ENCODE measurements at places on chromosomes 6 and 20. TPM values are rescaled to one million over a fixed set of nuclear protein-coding genes. Genes with fewer than 3 reads are reported as not detected.
A peak's percentile ranks its signal among the peaks of the same experiment; 100 is the strongest.

The SLC13A3 gene
- 1.6 TPM for total RNA-seq

The SCUBE3 gene
- 0.46 TPM for total RNA-seq

The TMC2 gene
- total RNA-seq = 0.43 TPM

The CD24 gene
- total RNA-seq = 63.6 TPM

The BPIFB4 gene
- total RNA-seq = not detected

The FHL5 gene
- 40.1 TPM for total RNA-seq

The MAP7 gene
- 23.2 TPM for total RNA-seq

The TUBE1 gene
- total RNA-seq = 18.4 TPM

The PEX7 gene
- total RNA-seq = 5.6 TPM

GRCh38 chr6:31541059-31541657, 645 bp downstream of the DDX39B start:
- no peak for DNase-seq

DNA sequence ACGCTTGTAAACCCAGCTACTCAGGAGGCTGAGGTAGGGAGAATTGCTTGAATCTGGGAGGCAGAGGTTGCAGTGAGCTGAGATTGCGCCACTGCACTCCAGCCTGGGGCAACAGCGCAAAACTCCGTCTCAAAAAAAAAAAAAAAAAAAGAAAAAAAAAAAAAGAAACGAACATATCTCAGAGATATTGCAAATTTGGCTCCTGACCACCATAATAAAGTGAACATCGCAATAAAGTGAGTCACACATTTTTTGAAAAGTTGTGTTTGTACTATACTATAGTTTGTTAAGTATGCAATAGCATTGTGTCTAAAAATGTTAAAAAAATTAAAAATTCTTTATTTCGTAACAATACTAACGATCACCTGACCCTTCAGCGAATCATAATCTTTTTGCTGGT, 13.3 kb downstream of the RSPH9 start:
- DNase-seq = no peak

DNA sequence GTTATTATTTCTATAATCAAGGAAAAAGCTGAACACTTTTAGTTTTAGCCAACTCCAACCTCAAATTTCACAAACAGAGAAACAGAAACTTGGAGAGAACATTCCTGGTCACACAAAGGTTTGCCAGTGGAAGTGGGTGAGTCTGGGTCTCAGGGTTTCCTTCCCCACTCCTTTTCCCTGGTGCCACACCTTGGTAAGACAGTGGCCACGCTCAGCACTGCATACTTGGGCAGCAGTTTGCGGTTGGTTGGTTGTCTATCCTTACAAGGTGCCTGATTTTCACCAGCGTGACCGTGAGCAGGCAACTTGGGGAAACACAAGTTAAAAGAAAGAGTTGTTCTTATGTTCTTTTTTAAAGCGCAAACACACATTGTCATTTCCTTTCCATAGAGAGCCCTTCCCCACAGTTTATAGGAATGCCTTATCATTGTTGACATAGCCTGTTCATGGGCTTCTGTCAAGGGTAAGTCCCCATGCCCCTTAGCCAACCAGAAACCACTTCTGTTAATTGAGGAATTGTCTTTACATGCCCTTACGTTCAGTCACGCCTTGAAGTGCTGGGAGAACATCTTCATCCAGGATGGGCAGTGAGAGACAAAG, 82.2 kb downstream of the RIN2 start:
- DNase-seq = no peak

- DNase-seq = no peak
Measured at GRCh38 chr6:45630314-45630713, 252.6 kb upstream of the SUPT3H start.

DNA sequence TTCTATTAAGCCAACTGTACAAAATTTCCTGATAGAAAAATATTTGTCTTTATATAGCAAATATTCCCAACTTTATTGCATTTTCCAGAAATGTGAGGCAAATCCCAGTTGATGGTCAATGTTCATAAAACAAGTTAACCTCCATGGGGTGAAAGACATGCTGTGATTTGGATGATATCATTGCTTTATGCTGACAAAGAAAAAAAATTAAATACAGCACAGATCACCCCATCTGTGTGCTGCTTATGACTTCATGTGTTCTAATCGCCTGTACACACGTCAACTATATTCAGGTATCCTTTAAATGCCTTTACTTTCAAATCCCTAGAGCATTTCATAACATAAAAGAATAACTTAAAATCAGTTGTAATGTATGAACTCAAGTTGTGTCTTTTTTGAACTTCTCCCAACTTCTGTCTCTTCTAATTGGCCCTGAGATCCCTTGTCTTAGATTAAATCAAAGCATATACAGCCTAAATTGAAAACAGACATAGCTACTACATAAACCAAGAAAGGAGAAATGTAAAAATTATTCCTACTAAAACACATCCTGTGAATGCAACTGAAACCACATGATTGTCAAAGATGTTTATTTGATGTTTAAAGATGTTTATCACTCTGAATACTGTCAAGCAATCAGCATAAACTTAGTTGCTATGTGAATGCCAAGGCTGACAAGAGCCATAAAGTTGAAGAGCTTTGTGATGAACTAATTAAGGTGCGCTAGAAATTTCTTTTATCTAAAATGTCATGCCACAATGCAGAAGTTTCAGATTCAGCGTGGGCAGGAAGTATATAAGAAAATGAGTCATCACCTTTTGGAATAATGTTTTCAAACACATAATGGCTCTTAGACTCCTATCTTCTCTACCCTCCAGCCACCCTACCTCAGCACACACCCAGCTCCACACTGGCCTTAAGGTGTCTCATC, 68.7 kb downstream of the FILIP1 start:
- DNase-seq = no peak

DNA sequence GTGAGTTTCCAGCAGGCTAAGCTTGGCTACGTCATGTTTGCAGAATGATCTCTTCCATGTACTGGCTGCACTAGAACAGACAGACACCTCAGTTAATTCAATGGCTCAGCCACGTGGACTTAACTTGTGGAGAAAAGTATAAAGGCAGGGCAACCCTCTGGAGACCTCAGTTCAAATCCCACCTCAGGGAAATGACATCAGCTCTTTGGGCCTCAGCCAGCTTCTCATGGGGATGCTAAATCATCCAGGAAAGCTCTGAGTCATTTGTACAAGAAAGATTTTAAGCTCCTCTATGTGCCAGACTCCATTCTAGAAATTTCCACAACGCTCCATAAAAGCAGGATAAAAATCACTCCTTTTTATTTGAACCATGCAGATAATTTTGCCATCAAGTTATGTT, 128.5 kb upstream of the SALL4 start:
- no peak for DNase-seq

DNA sequence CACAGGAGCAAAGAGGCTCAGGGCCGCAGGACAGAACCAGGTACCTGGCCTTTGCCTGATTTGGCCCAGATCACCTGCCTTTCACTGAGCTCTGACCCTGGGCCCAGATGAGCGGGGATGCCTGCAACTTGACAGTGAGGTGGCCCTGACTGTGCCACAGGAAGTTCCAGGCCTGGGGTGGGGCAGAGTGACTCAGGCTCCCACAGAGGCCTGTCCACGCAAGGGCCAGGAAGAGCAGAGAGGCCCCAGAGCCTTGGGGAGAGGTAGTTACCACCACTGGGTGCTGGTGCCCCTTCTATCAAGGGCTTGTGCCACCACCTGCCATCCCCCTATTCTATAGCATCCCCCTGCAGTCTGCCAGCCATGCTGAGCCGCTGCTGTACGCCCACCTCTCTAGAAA, 4.1 kb upstream of the NOL4L start:
- DNase-seq = no peak

DNA sequence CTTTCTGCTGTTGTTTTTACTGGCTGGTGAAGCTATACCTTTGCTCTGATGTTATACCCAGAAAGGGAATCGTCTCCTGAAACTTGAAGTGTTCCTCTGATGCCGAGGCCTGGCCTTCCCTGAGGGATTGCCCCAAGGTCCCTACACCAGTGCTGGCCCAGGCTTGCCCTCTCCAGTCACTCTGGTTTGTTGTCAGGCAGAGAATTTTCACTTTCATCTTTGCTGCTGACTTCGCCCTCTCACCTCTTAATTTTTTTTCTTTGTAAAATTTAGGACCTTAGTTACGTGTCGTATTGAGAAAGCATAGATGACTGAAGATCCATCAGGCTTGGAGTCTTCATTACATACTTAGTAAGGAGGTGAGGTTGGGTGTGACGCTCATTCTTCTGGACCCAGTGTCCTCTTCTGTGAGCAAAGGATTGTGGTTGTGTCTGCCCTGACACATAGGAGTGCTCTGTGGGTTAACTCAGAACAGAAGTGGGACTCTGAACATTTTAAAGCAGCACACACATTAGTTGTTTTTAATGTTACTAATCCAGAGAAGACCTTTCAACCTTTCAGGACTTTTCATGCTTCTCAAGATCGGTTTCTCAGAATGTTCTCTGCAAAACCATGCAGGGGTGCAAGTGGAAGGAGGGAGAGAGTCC, 45.4 kb downstream of the TULP4 start:
- no peak for DNase-seq

- peak; percentile 86 for DNase-seq
Measured at GRCh38 chr20:44805979-44806620, 4.2 kb downstream of the RIMS4 start.

DNA sequence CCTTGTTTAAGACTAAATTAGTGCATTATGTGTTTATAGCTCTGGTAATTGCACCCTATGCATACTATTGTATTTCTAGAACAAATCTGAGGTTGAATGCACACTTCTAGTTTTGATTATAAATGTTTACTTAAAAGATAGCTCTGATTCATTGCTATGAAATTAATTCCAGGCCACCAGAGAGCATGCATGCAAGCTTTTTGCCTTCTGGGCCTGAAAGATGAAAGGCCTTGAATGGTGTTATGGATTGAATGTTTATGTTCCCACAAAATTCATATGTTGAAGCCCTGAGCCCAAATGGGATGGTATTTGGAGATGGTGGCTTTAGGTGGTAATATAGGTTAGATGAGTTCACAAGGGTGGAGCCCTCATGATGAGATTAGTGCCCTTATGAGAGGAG, 695.0 kb upstream of the MAP3K7 start:
- no peak for DNase-seq
